NCI-H2029 (cell line): ENCODE measurements at places on chromosomes 4 and X.
A peak's percentile ranks its signal among the peaks of the same experiment; 100 is the strongest.

GRCh38 chrX:136797787-136798186, 17.1 kb upstream of the ARHGEF6 start:
- no peak for DNase-seq

DNA sequence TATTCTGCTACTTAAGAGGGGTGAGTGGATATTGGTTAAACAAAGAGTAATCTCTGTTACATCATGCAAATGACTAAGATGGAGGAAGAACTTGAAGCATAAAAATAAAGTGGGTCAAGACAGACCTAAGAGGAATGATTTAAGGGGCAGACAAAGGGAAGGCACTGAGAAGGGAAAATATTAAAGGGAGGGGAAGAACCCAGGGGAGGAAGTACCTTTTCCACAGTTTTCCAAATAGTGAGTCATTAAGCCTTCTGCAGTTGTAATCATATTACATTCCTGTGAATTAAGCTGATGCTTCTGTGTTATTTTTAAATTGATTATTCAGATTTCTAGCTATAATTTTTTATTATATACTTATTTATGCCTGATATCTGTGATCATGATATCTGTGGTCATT, 253.3 kb downstream of the CENPC start:
- DNase-seq, result no peak

DNA sequence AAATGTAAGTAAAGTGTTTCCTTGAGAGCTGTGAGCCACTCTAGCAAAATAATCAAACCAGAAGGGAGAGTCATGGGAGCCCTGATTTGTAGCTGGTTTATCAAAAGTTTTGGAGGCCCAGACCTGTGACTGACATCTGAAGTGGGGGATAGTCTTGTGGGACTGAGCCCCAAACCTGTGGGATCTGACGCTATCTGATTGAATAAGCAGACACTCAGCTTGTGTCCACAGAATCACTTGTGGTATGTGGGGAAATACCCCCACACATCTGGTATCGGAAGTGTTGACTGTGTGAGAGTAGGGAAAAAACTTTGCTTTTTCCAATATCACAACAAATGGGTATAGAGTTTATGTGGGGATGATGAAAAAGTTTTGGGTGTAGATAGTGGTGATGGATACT, 35.4 kb downstream of the FUNDC1 start:
- no peak for DNase-seq

DNA sequence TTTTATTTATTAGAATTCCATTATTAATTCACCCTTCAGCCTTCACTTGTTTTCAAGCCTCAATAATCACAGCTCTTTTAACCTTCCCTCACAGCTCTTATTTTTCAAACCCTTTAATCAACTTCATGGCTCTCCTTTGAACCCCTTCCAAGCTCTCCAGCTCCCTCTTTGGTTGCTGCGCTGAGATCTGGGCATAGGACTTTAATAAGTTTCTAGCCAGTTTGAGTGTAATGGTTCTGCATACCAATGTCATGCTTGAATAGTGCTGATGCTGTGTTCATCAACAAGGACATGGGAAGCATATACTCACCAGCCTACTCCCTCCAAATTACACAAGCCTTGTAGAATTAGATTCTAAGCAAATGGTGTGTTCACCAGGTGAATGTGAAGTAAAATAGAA, 3.5 kb upstream of the RNF212 start:
- DNase-seq, result no peak

GRCh38 chr4:184345573-184345922, 127.9 kb upstream of the ENPP6 start:
- DNase-seq, result no peak

- no peak for DNase-seq
These were observed 1.6 kb downstream of the RPL10 start for GRCh38 chrX:154399527-154400368.

GRCh38 chr4:153890761-153891160, 101.9 kb upstream of the SFRP2 start:
- no peak for DNase-seq

DNA sequence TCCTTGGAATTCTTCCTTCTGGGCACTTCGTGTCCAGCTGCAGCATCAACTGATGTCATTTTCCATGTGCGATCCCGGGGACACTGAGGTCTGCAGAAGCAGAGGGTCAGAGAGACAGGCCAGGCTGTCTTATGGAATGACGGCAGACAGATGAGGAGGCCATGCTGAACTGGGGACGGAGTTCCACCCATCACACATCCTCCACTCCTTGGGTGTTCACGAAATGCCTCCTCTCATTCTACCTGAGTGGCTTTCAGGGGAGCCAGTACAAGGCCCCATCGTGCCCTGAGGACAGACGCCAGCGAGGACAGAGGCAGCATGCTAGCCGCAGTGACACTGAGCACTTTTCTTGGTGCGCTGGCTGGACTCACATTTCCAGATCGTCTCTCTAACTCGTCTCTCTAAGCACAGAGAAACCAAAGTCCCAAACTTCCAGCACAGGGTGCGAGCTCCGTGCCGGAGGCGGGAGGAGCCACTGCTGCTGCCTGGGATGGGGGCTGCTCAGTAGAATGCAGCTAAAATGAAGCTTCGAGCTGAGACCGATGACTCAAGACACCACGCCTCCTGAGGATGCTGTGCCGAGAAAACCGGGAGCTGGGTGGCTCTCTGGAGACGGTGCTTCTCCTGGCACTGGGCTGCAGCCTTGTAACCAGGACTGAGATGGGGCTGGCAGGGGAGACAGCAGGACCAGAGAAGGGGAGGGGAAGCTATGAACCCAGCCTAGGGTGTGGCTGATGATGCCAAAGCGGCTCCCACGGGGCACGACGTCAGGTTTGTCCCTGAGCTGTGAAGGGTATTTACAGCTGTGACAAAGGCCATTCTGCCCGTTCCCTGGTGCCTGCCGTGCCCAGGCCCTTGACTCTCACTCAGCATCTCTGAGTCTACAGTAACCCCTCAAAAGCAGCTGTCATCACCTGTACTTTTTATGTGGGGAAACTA, 8.2 kb downstream of the ABLIM2 start:
- no peak for DNase-seq

DNA sequence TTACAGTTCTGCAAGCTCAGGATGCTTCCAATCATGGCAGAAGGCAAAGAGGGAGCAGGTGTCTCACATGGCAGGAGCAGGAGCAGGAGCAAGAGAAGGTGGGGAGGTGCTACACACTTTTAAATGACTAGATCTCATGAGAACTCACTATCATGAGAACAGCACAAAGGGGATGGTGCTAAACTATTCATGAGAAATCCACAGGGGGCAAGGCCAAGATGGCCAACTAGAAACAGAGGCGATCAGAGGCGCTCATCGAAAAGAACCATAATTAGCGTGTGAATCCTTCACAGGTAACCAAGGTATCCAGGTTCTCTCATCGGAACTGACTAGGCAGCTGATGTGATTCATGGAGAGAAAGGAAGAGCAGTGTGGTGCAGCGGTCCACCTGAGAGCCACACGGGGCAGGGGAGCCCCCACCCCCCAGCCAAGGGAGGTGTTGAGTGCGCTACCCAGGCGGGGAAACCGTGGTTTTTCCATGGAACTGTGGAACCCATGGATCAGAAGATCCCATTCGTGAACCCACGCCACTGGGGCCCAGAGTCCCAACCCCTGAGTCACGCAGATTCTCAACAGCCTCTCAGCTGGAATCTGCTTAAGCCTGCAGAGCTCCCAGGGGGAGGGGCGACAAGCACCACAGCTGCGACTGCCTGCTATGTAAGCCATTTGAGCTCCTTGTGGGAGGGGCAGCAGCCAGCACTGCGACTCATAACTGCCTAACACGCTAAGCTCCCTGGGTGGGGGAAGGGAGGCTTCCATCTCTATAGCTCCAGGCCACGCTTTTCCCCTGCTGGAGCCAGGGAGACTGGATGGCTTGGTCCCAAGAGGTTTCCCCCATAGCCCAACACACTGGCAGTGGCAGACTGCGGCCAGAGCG, 46.7 kb downstream of the FGF16 start:
- DNase-seq, result peak; percentile 0

- DNase-seq, result peak; percentile 56
These were observed 492 bp upstream of the NKX3-2 start for GRCh38 chr4:13544606-13545393.

DNA sequence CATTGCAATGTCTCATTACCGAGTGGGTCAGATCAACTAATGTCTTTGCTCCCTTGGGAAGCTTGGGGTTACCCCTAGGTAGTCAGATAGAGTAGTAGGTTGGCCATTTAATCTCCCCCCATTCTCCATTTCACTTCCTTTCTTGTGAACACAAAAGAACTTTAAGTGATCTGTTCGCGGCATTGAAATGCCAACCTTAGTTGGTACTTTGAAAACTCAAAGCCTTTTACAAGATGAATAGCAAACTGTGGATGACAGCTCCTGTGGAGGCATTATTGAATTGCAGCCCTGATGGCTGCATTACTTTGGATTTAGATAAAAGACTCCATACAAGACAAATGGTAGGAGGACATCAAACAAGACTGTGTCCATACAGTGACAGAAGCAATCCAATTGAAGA, 469.1 kb downstream of the GBA3 start:
- no peak for DNase-seq
